Stimulated activated CD8-positive, alpha-beta memory T cell treated with anti-CD3 and anti-CD28 coated beads, Interleukin-4, amount 100 ng/mL, for 24 hours (primary cell): ENCODE measurements at places on chromosomes 3 and 15.

GRCh38 chr3:1962396-1963088 is 136.1 kb upstream of the CNTN4 start:
- no peak for DNase-seq

- DNase-seq = no peak
Observed at GRCh38 chr3:13854492-13854891, 25.4 kb downstream of the WNT7A start.

DNA sequence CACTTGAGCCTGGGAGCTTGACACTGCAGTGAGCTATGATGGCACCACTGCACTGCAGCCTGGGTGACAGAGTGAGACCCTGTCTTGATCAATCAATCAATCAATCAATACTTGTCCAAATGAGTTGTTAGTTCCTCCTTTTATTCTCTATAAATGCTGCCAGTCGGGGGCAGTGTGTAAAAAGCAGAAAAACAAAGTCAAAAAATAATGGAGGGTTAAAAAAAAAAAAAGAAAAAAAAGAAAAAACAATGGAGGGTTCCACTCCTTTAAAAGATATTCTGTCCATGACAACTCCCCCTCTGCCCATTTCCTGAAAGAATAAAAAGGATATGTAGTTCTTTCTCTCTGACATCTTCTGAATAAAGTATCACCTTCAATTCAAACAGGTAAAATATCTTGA is 1068.6 kb downstream of the FHIT start:
- no peak for DNase-seq

DNA sequence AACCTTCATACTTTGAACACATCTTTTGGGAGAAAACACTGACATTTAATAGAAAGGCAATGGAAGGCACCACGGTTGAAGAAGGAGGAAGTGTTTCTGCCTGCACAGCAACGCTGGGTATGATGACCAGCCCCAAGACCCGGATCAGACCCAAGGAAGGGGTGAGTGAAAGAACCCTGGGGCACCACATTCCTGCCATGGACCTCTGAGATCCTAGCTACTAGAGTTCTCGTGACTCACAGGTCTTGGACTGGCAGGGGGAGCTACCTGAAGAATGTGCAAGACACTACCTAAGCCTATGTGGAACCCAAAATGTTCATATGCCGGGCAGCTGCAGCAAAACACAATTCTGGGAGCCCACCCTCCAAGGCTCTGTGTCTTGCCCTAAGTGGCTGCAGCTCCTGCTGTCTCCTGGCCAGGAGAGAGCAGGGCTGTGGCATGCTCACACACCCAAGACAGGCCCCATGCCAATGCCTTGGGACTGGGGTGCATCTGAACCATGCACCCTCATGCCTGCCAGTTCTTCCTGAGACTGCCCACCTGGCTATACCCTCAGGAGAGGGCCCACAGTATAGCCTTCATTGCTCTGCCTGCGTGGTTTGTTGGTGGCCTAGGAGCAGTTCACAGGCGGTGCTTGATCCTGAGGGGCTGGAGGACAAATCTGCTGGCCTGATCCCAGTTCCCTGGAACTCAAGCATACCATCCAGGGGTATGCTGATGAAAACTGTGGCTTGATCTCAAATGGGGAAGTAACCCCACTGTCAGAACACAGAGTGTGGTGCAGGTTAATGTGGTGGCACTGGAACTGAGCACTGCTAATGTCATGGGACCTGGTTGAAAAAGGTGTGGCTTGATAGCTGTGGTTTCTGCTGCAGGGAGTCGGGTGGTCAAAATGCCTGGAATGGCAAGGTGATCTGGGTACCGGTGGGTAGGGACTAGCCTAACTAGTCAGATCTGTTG is 353.3 kb upstream of the ARHGEF26 start:
- DNase-seq = no peak

GRCh38 chr3:118146658-118147375 is 887.8 kb downstream of the IGSF11 start:
- DNase-seq = no peak

GRCh38 chr3:13378155-13378554 is 42.0 kb downstream of the NUP210 start:
- DNase-seq = no peak

- no peak for DNase-seq
Observed at GRCh38 chr15:60115579-60116380, 111.7 kb downstream of the FOXB1 start.
